ENCODE measurements at places on chromosomes 5 and 9.

GRCh38 chr9:18385696-18386490, 88.1 kb upstream of the ADAMTSL1 start:
- DNase-seq: no peak

DNA sequence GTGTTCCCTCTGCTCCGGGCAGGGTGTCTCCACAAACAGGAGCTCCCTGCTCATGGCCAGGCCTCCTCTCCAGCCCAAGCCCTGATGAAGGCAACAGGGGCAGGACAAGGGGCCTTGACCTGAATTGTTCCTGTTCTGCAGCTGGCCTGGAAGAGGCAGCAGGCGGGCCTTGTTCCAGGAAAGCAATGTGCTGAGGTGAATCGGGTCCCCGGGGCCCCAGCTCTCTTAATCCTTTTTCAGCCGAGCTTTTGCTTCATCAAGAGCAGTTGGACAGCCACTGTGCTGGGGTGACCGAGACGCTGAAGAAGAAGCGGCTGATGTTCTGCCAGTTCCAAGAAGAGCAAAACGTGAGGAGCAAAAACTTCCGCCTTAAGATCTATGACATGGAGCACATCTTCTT, 41.4 kb downstream of the CCDC180 start:
- no peak for DNase-seq

DNA sequence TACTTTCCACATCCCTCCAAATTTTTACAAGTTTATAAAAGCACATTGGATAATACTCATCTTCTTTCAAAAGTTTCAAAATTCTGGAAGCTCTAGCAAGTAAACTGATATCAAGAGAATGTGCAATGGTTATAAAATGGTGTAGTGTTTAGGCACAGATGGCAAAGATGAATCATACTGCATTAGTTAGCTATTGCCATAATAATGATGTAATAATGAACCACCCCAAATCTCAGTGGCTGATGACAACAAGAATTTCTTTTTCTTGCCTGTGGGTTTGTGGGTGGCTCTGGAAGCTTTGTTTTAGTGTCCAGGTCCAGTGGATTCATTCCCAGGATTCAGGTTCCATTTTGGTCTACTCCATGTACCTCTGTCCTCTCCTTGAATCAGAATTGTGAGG, 319.0 kb downstream of the BRINP1 start:
- no peak for DNase-seq

DNA sequence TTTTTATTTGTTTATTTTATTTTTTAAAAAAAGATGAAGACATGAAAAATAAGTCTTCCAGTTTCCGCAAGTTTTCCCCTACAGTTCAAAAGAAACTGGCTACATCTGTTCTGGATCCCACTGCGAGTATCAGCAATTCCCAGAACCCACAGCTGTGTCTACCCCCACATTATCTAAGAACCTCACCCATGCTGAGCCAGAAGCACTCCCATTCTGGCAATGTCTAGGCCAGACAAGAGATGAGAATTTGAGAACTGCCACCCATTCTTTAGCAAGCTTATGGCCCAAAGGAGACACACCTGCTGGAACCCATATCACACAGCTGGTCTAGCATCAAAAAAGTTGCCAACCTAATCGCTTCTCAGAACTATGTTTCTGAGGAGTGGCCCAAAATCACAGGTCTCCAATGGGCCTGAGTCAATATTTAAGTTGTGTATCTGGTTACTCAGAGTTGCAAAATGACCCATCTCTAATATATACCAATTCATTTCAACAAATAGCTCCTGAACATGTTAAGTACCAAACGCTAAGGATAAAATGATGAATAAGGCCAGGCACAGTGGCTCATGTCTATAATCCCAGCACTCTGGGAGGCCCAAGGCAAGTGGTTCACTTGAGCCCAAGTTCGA, 27.1 kb downstream of the MTMR12 start:
- DNase-seq: no peak

GRCh38 chr5:175724314-175725275, 66.7 kb downstream of the HRH2 start:
- no peak for DNase-seq

DNA sequence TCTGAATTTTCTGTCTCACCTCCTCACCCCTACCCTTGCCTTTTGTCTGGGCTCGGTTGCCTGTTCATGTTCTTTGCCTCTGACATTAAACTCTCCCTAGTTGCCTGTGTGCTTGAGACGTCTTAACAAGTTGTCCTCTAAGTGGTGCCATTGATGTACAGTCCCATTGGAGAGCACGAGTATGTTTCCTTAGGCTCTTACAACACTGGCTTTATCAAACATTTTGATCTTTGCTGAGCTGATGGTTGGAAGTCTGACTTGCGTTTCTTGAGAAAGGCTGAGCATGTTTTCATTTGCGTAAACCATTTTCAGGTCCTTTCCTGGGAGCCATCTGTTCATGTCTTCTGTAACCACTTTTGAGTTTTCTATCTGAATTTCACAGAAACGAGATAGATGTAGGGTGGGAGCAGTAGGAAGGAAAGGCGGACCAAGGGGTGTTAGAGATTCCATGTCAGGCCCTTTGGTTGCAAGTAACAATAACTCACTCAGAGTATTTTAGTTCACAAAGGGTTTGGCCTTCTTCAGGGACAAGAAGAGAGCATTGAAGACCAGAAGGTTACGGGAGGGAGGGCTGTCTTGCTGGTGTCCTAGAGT, 35.4 kb downstream of the OTULIN start:
- no peak for DNase-seq

DNA sequence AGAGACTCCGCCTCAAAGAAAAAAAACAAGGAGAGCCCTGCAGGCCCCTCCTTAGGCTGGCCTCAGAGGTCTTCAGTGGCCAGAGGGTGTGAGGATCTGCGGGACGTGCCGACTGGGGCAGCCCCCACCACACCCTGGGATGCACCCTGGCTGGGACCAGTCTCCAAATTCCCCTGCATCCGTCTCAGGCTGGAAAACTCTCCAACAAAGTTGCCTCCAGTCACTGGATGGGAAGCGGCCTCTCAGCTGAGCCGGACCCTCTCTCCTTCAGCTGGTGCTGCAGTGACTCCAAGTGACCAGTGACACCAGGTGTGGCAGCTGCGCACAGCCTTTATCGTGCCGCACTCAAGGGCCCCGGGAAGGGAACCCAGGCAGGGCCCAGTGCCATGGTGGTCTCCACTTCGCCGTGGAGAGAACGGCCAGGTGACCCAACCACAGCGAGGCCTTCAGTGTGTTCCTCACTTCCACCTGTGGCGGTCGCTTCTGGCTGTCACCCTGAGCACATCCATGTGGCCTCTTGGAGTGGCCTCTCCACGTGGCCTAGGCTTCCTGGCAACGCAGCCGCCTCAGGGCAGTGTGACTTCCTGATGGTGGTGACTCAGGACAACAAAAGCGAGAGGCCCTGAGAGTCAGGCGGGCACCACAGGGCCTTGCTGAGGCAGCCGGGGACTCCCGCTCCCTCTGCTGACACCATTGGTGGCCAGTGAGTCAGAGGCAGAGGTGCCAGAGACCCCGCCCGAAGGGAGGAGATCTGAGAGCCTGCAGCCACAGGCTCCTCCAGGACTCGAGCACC, 19.3 kb upstream of the CAMSAP1 start:
- DNase-seq: no peak

DNA sequence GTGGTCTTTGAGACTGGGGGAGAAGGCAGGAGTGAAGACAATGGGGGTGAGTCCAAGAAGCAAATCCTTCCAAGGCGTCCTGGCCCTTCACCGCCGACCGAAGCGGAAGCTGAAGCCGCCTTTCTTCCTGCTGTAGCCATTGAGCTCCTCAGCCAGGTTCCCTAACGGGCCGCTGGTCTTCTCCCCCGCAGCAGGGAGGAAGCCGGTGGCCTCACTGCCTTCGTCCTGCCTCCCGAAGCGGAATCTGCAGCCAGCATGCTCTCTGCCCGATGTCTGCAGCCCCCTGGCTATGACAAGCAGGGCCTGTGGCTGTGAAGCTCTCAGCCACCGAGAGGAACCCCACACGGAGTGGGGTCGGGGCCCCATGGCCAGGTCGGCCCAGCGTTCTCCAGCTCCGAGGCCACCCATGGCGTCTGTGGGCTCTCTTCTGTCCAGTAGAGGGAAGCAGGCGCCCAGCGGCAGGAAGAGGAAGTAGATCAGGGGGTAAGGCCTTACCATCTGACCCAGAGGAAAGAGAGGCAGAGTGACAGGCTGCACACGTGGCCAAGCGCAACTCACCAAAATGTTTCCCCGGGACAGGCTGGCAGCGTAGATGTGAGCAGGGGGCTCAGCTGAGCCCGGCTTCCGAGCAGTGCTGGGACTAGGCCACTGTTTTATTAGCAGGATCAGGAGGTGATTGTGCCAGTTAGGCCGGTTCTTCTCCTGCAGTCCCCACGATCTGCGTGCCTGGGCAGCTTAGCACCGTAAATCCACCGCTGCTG, 3.1 kb downstream of the QRFP start:
- no peak for DNase-seq

DNA sequence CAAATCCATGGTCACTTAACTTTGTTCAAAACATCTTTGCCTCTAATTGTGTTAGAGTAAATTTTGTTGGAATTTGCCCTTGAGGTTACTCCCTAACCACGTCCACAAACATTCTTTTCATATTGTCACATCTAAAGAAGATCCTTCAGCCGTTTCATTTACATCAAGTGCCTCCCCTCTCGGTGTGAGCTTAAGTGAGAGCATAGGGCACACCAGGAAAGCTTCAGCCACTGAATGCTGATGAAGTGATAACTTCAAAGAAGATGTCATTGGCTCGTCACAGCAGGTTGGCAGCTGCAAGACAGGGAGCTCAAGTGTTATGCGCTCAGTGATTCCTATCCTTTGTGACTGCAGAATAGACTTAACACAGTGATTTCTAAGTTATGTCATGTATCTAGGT, 49.6 kb upstream of the ADAMTS19 start:
- no peak for DNase-seq

Measured in right renal cortex interstitium (tissue), 3 donors.